Activated naive CD8-positive, alpha-beta T cell treated with anti-CD3 and anti-CD28 coated beads for 36 hours (primary cell): ENCODE measurements at places on chromosomes 7 and 10.

DNA sequence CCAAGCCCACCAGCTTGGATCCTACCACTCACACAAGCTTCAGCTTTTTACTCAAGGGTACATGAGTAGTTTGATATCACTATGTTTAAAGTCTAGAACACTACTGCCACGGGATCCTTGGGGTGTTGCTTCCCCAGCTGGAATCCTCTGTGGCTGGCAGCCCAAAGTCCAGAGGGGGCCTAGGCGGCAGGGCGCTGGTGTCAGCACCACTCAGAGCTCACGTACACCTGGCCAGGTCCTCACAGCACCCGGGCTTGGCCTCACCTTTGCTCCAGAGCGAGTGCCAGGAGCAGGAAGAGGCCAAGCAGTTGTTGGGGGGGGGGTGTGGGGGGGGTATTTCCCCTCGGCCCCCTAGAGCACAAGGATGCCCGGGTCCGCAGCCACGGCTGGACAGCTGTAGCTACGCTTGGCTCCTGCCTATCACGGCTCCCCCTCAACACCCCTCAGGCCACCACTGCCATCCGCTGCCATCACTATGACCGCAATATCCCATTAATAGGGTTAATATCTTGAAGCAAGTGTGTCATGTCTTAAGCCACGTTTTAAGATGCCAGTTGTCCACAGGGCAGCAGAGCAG is 17.0 kb downstream of the ZDHHC6 start:
- DNase-seq: no peak
- peaks cover 9% of the 10 kb centered on the region for H3K36me3 ChIP-seq
- H3K27ac ChIP-seq: peak overlapping the region; percentile 47

- no peaks in the 10 kb centered on the region for H3K27me3 ChIP-seq
- H3K27ac ChIP-seq: peak overlapping the region; percentile 65
- peak; percentile 7 for DNase-seq
- H3K4me1 ChIP-seq: peaks cover 17% of the 10 kb centered on the region
- H3K36me3 ChIP-seq: peaks cover 25% of the 10 kb centered on the region
Measured at GRCh38 chr10:30456266-30456665, 22.3 kb downstream of the MAP3K8 start.

DNA sequence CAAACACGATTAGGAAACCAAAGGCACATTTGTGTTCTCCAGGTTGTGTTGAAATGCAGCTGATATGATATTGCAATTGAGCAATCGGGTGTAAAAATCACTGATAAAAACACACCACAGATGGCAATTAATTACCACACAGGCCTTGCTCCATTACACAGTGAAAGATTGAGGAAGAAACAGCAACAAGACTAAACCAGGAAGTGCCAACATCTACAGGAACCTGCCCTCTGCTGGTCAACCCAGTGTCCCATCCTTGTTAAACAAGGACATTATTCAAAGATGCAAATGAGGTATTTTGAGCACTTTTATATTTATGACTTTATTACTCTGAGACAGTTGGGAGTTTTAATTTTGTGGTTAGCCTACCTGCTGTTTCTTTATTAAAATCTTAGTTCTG is 765.6 kb upstream of the GHITM start:
- no peak overlapping the region for H3K4me3 ChIP-seq
- DNase-seq: no peak
- H3K27ac ChIP-seq: no peak overlapping the region
- no peaks in the 10 kb centered on the region for H3K4me1 ChIP-seq
- H3K27me3 ChIP-seq: no peaks in the 10 kb centered on the region

GRCh38 chr7:129370812-129371211 is 63.4 kb upstream of the STRIP2 start:
- no peaks in the 10 kb centered on the region for H3K27me3 ChIP-seq
- peaks cover 20% of the 10 kb centered on the region for H3K4me1 ChIP-seq
- no peak overlapping the region for H3K4me3 ChIP-seq
- no peak for DNase-seq
- H3K27ac ChIP-seq: no peak overlapping the region

DNA sequence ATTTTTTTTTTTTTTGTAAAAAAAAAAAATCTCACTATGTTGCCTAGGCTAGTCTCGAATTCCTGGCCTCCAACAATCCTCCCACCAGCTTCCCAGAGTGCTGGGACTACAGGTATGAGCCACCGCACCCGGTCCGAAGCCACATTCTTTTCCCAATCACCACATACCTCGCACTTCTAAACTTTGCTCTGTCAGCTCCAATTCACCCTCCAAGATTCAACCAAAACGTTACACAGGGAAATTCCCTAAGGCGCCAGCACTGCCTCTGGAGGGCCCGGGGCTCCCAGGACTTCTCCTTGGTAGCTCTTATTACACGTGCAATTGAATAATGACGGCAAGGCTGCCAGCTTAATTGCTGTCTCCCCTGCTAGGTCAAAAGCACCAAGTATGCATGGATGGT is 10.3 kb upstream of the DNAAF5 start:
- no peak overlapping the region for H3K4me3 ChIP-seq
- DNase-seq: no peak
- peaks cover 20% of the 10 kb centered on the region for H3K4me1 ChIP-seq
- no peaks in the 10 kb centered on the region for H3K27me3 ChIP-seq

DNA sequence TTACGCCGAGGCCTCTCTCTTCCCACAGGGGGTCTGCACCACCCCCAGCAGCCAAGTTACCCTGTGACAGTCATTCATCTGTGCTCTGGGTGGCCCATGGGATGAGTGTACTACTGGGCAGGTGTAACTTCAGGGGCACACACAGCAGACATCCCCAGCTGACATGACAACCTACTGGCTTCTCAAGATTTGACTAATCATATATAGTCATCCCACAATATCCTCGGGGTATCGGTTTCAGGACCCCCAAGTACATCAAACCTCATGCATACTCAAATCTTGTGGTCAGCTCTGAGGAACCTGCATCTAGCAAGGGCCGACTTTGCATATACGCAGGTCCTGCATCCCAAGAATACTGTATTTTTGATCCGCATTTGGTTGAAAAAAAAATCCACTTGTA is 336.9 kb upstream of the C7orf33 start:
- no peak for DNase-seq
- H3K36me3 ChIP-seq: peaks cover 3% of the 10 kb centered on the region
- no peak overlapping the region for H3K27ac ChIP-seq
- no peaks in the 10 kb centered on the region for H3K4me1 ChIP-seq

DNA sequence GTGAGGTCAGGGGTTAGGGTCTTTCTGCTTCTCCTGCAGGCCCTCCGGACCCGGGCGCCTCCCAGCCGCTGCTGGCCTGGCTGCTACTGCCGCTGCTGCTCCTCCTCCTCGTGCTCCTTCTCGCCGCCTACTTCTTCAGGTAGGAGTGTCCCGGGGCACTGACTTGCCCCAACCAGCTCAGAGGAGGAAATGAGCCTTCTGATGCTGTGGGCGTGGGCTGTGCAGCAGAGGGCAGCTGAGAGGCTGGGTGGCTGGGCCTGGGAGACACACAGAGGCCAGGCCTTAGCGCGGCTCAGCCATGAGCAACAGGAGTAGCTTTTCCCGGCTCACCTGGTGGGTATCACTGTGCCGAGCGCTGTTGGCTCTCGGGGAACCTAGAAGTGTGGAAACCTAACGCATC is 78.9 kb downstream of the MKI67 start:
- peaks cover 26% of the 10 kb centered on the region for H3K36me3 ChIP-seq
- H3K27me3 ChIP-seq: no peaks in the 10 kb centered on the region
- H3K27ac ChIP-seq: peak overlapping the region; percentile 90
- H3K4me1 ChIP-seq: peaks cover 31% of the 10 kb centered on the region
